Stimulated activated CD4-positive, alpha-beta T cell treated with anti-CD3 and anti-CD28 coated beads, Interleukin-1b, Interleukin-23, amount 100 ng/mL, for 1 hour (primary cell): ENCODE measurements at places on chromosomes 4 and X.

DNA sequence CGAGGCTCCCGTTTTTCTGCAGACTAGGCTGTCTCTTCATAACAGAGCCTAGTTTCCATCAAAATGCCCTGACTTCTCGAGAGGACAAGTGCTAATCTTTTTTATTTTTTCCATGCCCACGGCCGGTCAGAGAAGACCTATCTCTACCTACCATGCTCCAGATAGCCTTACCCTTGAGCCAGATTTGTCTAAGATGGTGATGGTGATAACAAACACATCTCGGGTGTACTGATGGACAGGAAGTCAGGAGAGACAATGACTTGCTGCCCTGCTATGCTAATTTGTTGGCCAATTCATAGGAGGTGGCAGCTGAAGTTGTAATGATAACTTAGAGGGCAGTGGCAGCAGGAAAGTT, 42.2 kb upstream of the NKRF start:
- no peak for DNase-seq

DNA sequence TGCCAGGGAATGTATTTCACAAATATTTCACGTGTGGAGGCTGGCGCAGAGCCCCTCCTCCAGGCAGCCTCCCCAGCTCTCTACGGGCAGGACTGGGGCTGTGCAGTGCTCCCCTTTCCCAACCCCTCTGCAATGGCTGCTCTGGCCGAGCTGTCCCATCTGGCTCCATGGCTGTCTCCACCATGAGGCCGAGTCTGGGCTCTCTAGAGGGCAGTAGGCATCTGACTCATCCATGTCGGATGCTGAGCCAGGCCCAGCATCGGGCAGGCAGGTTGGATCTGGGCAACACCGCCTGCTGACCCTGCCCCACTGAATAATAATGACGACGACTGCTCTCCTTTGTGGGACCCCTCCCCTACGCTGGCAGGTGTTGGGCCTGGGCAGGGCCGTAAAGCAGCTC, 11.0 kb upstream of the SH3TC1 start:
- no peak for DNase-seq

DNA sequence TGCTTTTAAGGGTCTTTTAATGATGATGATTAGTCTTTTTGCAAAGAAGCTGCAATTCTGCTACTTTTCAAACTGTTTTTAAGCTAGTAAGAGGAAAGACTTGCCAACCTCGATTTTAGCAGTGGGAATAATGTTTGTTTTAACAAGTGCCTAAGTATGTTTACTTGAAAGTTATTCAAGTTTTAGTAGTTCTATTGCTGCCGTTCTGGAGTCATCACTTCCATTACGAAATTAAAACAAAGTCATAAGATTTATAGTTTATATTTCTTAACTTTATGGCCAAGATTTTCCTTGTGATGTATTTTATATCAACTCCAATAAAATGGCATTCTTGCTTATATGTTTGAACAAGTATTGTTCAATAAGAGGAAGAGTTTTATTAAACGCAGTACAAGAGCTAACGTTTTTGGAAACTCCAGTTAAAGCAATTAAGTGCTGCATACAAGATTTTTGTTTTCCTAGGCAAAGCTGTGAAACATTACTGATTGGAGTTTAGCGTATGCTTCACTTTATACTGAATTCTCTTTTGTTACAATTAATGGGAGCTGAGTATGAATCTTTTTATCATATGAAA, 211.3 kb downstream of the TENM3 start:
- no peak for DNase-seq

DNA sequence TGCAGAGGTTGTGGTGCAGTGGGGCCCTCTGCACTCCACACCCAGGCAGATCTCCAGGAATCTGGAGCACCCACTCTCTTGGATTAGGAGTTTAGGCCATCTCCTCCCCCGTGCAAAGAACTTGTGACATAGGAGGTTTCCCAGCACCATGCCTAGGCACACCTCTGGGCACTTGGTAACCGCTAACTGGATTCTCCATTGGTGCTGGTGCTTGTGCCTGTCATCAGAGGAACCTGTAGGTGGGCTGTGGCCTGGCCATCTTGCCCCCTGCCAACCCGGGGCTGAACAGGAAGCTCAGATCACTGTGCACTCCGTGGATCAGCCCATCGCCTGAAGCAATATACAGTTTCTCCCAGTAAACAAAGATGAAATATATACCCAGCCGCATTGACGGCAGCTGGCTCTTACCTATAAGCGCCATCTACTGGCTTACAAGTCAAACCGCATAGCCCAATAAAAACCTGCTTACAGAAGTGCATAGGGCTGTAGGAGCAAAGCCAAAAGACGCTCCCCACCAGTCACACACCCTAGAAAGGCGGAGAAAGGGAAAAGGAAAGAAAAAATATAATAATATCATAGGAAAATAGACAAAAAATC, 19.1 kb upstream of the TEX13B start:
- no peak for DNase-seq

- no peak for DNase-seq
These were observed 213.8 kb upstream of the RADX start for GRCh38 chrX:106397788-106398538.

GRCh38 chr4:39124885-39125599, 57.3 kb upstream of the WDR19 start:
- no peak for DNase-seq

GRCh38 chrX:134685668-134686067, 27.4 kb upstream of the PLAC1 start:
- no peak for DNase-seq

DNA sequence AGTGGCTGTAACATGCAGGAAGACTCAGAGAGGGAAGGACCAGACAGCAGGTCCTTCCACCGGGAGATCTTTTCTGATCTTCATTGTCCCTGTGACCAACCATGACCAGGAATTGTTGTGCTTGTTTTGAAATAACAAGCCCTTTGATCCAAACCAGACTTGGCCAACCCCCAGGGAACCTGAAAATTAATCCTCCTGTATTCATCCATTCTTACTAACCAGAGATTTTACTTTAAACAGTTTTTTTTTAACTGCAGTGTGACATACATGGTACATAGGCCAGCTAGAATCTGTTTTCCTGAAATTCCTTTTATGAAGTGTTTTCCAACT, 4.0 kb downstream of the WFS1 start:
- DNase-seq, result no peak

- DNase-seq, result no peak
These were observed 56.3 kb downstream of the MSN start for GRCh38 chrX:65723706-65724105.

DNA sequence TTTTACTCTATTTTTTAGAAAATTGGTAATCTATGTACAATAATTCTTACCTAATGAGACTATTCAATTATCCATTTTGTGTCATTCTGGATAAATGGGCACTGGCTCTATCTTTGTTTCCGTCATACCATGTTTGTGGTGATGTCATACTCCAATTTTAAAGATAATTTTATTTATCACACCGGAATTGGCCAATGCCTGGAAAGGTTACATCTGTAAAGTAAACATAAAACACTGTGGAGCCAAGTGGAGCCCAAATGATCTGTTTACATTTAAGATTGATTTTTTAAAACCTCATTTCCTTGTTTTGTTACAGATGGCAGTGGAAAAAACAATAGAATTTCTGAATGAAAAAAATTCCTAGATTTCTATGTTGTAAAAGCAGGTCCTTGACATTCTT, 120.2 kb upstream of the GPRIN3 start:
- DNase-seq, result no peak

DNA sequence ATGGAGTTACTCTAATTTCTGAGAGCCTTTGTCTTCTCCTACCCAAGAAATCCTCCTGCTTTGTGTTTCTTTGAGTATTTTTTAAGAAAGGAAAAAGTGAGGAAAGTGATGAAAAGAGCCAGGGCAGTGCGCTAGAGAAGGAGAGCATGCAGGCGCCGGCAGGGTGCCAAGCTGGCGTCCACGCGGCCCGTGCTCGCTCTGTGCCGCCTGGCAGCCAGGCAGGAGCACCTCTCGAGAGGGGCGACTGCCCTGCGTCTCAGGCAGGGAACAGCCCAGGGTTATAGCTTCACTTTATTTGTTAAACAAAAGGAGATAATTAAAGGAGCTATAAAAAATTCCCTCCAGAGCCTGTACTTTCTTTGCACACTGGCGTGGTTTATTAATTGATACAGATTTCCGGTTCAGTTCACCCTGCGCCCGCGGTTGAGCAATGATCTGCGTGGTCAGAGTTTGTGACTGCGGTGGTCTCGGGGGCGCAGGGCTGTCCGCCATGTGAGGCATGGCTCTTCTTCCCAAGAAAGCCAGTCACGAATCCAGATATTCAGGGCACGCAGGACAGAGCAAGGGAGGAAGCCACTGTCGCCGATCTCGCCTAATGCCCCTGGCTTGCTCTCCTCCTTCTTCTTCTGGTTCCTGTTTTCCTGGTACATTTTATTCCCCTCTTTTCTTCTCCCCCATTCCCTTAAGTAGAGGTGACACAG, 110.8 kb upstream of the PAQR3 start:
- no peak for DNase-seq

DNA sequence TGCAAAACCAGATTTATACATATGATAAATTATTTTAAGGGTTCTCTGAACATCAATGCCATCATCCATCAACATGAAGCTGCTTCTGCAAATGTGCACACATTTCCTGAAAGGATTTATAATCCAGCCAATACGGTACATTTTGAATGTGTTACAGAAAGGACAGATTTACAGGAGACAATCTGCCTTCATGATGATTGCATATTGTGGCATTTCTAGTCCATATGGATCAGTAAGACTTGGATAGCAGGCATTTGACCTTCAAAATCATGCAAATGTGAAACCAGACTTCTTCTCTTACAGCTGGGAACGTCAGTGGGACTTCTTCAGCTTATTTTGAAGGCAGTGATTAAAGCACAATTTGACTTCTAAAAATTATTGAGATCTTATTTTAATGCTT, 217.3 kb upstream of the GK2 start:
- DNase-seq, result no peak

GRCh38 chr4:55904576-55904975, 44.2 kb upstream of the CEP135 start:
- DNase-seq, result no peak
